Immature natural killer cell (primary cell): ENCODE measurements at places on chromosomes 2 and 18. TPM values are rescaled to one million over a fixed set of nuclear protein-coding genes. Genes with fewer than 3 reads are reported as not detected.

DNA sequence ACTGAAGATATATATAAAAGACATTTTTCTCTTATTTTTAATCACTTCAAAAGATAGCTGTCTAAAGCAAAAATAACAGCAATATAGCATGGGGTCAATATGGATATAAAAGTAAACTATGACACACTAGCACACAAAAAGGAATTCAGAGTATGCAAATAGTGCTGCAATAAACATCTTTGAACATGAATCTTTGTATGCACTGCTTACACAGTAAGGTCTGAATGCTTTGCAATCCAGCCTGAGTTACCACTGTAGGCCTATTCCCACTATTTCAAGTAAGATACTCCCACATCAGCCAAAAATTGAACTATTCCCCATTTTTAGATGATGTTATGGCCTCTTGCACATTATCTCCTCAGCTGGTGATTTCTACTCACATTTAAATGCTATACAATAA, 27.4 kb upstream of the ERCC3 start:
- DNase-seq, result no peak

SERPINB13 gene
- polyA plus RNA-seq, result not detected

GRCh38 chr18:59232309-59233016, 12.5 kb downstream of the GRP start:
- no peak for DNase-seq

GRCh38 chr2:232652505-232652851, 19.1 kb downstream of the EFHD1 start:
- DNase-seq, result no peak

DNA sequence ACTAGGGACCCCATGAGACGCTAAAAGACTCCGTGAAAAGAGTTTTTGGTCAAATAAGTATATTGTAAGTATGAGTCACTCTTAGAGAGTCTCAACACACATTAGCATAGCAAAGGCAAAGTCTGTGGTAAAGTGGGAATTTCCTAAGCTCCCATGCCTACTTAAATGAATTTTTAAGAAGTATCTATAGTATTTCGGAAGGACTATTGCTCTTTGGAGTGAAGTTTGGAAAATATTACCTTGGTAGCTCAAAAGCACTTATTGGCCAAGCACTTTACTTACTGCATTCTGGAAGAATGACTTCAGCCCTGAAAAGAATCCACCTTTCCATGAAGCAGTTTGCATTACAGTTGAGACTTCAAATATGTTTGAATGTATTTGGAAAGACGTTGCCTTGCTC, 57.1 kb downstream of the CAVIN2 start:
- DNase-seq, result no peak

GRCh38 chr2:9423922-9424272, 443 bp downstream of the CPSF3 start:
- no peak for DNase-seq

DNA sequence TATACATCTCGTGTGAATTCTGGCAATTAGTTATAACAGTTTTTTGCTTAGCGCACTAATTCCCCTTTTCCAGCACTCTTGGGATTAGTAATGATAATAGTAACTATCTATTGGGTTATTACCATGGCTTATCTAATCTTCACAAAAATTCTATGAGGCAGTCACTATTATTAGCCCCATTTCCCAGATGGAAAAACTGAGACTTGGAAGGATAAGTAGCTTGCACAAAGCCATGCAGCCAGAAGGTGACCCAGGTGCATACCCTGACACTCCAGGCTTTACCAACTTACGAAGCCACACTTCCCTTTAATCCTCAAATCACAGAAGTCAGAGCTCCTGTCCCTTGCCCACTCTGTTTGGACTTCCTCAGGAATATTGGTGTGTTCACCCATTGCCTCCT, 156.8 kb downstream of the CYP26B1 start:
- no peak for DNase-seq

GRCh38 chr2:120490091-120490798, 144.3 kb downstream of the INHBB start:
- DNase-seq, result no peak

- DNase-seq, result no peak
These were observed 132.1 kb downstream of the NFATC1 start for GRCh38 chr18:79527656-79528315.

DNA sequence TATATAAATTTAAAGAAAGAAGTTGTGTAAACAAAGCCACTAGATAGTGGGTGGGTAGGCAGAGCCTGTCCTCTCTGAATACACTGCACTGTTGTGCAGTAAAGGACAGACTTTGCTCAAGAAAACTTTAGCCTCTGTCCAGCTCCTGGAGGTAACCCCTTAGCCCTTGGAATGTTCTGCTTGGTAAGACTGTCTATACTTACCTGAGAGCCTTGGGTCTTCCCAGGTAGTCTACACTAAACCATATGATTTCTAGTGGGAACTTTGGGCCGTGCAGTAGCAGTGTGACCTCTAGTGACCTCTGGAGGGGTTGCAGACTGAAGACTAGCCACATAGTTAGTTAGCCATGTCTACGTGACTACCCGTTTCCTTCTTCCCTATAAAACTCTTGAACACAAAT, 678.3 kb upstream of the NRXN1 start:
- no peak for DNase-seq

DNA sequence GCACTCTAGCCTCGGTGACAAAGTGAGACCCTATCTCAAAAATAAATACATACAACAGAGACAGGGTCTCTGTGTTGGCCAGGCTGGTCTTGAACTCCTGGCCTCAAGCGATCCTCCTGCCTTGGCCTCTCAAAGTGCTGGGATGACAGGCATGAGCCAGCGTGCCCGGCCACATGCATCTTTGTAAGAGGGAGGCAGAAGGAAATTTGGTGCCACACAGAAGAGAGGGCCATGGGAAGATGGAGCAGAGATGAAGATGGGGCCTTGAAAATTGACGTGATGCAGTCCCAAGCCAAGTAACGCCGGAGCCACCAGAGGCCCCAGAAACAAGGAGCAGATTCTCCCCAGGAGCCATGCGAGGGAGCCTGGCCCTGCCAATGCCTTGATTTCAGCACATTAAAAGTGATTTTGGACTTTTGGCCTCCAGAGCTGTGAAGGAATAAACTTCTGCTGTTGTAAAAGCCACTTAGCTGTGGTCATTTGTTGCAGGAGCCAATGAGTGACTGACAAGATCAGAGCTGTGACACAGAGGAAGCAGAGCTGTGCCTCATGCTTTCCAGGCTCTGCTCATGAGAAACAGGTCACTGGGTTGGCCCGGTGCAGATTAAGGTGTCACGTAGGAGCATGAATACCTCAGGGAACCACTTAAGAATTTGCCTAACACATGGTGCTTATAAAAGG, 2.7 kb upstream of the SLC66A2 start:
- no peak for DNase-seq

KRTCAP3 gene
- polyA plus RNA-seq, result 0.63 TPM

MC5R gene
- not detected for polyA plus RNA-seq

PSMA8 gene
- not detected for polyA plus RNA-seq

DNA sequence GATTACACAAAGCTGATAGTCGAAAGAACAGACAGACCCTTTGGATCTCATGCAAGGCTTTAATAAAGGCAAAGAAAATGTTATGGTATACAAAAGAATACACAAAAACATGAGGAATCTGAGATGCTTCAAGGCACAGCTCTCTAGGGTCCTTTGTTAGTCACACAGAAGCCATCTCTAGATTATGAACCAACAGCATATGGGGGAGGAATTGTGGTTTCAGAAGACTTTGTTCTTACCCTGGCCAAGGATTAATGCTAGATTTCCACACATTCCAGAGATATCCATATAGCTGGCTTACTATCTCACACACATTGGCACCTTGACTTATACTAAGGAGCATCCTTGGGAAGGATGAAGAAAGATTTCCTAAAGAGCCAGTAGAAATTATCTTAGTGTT, 206.1 kb downstream of the GULP1 start:
- DNase-seq, result no peak

GRCh38 chr2:238139196-238140039, 950 bp downstream of the KLHL30 start:
- no peak for DNase-seq

RAPGEF4 gene
- polyA plus RNA-seq, result not detected

GRCh38 chr2:109089602-109090300, 39.3 kb upstream of the SH3RF3 start:
- no peak for DNase-seq

DNA sequence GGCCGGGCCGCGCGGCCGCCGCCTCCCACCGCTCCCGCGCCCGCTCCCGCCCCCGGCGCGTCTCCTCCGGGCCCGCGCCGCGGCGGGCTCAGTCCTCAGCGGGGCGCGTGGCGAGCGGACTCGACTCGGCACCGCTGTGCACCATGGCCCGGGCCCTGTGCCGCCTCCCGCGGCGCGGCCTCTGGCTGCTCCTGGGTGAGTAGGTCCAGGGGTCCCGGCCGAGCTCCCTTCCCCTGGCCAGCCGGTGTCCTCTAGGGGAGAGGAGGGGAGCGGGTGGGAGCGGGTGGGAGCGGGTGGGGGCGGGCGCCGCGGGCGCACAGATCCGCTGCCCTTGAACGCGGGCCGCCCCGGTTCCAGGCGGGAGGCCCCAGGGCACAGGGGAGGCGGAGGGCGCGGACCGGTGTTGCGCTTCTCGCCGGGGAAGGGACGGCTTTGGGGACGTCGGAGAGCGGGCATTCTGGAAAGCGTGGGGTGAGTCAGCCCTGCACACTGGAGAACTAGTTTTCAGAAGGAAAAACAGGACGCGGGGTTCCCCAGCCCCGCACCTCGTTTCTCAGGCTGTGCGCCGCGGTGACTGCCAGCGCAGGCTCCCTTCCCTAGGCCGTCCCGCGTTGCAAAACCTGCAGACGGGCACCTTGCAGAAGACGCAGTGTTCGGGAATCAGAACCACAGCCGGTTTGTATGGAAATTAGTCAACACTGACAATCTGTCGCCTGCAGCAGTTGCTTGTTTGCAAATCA, at the start of gene RAMP1:
Gene RAMP1, plus strand, starts transcription at position 91 of the 740 bp plus-strand sequence. Its CDS starts 53 bp downstream, at position 144.
- peak; percentile 29 for DNase-seq

FKBP1B gene
- 5.3 TPM for polyA plus RNA-seq

DNA sequence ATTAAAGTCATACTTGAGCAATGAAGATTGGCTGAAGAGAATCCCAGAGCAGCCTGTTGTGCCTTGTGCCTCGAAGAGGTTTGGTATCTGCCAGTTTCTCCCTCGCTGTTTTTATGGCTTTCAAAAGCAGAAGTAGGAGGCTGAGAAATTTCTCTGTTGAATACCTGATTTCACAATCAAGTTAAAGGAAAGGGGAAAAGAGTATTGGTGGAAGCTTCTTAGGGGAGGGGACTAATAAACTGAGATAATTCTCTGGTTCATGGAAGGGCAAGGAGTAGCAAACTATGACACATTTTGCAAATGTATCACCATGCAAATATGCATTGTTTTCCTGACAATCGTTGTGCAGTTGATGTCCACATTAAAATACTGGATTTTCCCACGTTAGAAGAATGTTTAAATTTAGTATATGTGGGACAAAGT, at the start of gene IL1B:
Gene IL1B, minus strand, starts transcription at position 85 of the 423 bp plus-strand sequence. CDS start 550 bp downstream, outside the sequence.
- DNase-seq, result no peak

- DNase-seq, result no peak
These were observed 76.9 kb downstream of the ACTR3 start for GRCh38 chr2:113966832-113967231.

FLACC1 gene
- polyA plus RNA-seq, result 0.94 TPM

SPOPL gene
- polyA plus RNA-seq, result 2.6 TPM

GRCh38 chr2:62423235-62423634, 82.8 kb downstream of the TMEM17 start:
- no peak for DNase-seq

DNA sequence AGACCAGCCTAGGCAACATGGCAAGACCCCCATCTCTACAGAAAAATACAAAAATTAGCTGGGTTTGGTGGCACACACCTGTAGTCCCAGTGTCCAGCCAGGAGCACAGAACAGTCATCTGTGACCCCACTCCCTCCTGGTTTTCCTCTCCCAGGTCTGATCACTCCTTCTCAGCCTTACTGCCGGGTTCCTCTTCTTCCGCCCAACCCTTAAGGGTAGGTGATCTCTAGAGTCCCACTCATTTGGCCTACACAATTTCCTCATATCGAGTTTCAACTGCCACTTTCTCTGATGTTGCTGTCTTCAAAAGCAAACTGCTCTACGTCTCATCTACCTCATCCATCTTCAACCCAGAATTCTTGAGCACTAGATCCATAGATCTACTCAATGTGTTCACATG, 13.4 kb upstream of the MAT2A start:
- DNase-seq, result no peak

DNA sequence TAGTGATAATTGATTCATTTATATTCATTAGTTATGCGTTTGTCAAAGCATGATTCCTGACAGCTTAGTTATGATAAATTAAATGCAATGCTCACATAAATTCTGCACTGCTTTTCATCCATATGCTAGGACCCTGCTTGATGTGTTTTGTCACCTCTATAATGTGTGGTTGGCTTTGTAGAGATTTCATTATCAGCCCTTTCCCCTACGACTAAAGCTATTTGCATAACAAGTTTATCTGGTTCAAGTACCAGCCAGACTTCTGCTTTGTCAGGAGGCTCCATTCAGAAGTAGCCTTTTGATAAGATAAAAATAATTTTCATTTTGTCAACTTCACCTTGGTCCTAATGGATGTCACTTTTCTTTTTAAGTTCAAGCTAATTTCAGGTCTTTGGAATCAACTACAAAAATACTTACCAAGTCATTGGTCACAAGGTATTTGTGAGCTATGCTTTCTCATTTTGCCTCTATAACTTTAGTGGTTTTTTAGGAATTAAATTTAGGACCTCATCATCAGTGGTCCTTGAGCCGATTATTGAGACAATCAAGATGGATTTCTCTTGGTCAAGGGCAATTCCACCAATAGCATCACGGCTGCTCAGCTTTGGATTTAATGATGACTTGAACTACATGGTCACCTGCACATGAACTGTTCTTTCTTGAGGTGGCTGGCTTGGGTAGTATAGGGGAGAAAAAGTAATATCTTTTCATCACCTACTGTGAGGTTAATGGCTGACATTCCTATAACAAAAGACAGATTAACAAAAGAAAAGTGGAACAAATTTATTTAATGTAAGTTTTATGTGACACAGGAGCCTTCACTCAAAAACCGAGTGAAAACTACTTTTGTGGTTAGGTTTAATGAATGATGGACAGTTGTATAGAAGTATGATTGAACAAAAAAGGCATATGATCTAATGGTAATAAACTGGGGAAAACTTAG, 162.1 kb downstream of the MYO3B start:
- DNase-seq, result no peak

- no peak for DNase-seq
These were observed 116.6 kb downstream of the SATB2 start for GRCh38 chr2:199341123-199341522.

DNA sequence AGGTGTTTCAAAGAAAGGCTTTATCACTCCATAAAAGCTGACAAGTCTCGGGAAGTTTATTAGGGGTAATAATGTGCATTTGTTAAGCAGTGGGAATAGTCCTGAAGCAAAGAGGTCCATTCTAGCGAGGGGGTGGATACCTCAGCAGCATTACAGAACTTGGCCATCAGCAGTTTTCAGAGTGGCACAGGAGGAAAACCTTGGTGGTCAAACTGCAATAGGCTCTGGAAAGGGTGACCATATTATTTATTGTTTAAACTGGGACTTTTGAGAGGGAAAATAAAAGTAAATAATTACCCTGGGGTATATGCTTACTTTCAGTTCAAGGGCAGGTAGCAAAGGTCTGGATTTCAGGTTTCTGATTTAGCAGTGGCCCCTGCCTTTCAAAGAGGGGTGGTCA, 115.5 kb upstream of the KLHL14 start:
- DNase-seq, result no peak

TLX2 gene
- polyA plus RNA-seq, result not detected

C2orf80 gene
- polyA plus RNA-seq, result not detected

CDK15 gene
- not detected for polyA plus RNA-seq

GRCh38 chr2:60945341-60945740, 64.0 kb downstream of the REL start:
- no peak for DNase-seq

NOTO gene
- not detected for polyA plus RNA-seq

ASAP2 gene
- polyA plus RNA-seq, result not detected
